ENCODE measurements at places on chromosomes 13 and 19.

GRCh38 chr13:28685892-28686291 lies 27.0 kb downstream of the POMP start:
- no peak for DNase-seq

DNA sequence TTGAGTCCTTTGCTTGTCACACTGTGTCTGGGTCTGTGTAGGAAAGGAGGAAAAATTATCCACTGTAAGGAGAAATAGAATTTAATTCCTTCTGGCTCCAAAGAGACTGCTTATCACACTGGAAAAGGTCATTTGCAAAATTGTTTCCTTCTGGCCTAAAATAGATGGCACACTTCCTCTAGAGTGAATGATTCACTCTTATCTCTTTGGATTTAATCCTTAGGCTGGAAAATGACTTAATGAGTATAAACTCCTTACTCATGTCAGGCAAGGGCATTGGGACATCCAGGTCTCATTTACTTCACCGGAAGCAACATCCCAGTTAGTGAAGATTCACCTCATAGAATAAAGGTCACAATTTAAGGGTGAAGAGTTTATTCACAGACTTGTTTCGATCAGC lies 293.6 kb downstream of the OXGR1 start:
- DNase-seq: no peak

DNA sequence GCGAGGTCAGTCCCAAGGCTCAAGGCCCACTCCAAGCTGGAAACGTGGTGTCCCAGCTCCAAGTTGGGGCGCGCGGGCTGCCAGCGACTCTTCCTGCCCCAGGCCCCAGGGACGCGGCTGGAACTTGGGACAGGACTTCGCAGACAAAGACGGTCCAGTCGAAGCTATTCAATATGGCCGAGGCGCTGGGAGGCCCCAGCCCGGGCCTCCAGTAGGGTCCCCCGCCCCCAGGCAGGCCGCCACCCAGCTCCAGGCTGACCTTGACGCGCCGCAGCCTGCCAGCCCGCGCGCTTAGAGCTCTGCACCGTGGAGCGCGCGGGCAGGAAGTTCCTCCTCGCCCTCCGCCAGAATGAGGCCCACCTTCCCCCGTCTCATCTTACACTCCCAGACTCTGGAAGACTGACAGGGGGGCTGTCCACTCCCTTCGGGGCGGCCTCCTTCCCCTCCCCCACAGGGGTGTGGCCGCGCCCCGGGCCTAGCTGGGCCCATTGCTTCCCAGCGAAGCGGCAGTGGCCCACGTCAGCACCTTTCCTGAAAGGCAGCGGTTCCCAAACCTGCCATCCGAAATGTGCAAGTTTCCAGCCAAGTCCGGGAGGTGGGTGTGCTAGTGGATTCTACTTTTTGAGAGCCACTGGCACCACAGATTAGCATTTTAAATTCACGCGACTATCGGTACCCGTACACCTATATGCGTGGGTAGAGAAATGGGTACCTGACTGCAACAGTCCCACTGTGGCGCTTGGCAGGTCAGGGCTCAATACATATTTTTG lies at the start of gene CCDC8:
Gene CCDC8, minus strand, starts transcription at position 303 of the 770 bp plus-strand sequence. CDS start 754 bp downstream, outside the sequence.
- peak; percentile 95 for DNase-seq

- no peak for DNase-seq
Measured at GRCh38 chr13:48297131-48297786, 6.3 kb upstream of the RB1 start.

DNA sequence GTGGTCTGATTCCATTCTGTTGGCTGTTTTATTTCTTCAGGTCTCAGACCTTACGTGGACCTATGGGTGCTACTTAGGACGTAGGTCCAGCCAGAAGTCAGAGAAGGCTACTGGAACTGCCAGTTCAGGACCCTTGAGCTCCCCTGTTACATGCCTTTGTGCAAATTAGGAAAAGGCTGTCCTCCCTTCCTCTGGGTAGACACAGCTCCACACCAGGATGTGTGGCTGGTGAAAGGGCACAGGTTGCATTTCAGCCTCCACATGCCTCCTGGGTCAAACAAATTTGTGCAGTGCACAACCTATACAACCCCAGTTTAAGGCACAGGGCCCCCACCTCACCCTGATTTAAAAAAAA lies 43.9 kb upstream of the MAP3K10 start:
- no peak for DNase-seq

DNA sequence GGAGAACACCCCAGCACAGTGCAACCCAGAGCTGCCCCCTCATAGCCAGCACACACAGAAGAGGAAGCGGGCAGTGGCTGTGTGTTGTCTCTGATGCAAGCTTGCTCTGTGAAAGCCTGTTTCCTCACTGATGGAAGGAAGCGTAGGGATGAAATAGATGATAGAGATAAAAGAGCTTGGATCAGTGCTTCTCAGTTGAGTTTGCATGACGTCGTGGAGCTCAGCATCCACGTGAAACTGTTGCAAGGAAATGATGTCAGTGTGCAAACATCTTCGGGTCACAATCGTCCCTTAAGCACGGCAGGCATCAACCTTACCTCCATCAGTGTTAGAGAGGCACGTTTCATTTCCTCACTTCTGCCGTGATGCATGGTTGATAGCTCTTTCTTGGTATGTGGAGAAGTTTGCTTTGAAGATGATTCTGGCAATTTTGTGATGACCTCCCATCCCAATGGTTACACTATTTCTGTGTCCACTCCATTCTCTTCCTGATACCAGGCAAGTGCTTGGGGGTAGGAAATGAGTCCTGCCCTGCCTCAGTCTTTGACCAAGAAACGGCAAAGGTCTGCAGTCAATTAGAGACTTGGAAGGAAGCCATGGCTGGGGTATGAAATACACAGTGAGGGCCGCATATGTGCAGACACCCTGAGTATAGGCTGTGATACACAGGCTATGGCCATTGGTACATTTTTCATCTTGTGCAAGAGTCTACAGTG lies 183.0 kb downstream of the ZNF536 start:
- no peak for DNase-seq

GRCh38 chr13:39870197-39870747 lies 214.8 kb downstream of the COG6 start:
- DNase-seq: no peak

GRCh38 chr13:97493456-97493855 lies 59.5 kb downstream of the RAP2A start:
- no peak for DNase-seq

DNA sequence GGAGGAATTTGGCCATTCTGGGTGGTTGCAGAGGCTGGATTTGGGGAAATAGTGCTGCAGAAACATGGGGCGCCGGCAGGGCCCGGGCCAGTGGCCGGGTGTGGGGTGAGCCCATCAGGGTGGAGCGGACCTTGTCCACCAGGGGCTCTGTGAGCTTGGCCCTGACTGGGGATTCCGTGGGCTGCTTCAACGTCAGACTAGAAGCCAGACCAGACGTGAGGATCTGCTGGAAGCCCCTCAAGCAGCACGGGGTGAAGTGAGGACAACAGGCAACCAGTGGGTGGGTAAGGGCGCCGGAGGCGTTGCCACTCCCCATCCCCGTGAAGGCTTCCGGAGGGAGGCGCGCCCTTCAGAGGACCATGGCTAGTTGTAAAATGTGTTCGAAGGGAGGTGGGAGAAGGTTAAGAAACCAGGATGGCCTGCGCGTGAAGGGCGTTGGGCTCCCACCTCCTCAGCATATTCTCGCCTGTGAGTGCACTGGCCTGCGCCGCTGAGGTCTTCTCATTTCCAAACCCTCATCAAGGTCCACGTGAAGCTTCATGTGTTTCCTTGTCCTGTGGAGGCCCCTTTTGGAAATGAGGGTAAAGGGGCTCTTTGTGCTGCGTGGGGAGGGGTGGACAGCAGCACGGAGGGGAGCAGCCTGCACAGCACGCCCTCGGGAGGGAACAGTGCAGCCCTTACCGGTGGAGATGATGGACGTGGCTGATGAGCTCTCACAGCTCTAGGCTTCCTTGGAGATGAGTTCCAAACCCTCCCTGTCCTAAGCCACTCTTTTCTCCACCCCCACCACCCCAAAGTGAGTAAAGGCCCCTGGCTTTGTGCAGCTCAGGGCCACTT lies 8.3 kb downstream of the TEX29 start:
- no peak for DNase-seq

DNA sequence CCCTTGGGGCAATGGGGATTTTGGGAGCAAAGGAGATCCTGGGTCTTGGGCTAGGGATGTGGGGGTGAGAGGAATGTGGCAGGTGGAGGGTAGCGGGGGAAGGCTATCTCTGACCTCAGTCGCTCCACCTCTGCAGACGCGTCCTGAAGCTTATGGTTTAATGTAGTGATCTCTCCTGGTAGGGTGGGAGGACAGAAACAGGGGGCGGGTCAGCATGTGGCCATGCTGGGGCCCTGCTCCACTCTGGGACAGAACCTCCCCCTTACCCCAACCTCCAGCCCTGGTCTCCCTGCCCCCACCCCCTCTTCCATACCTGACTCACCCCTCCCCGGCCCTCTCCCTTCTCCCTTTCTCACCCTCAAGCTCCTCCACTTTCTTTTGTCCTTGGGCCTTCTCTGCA lies 1.4 kb downstream of the BST2 start:
- no peak for DNase-seq

DNA sequence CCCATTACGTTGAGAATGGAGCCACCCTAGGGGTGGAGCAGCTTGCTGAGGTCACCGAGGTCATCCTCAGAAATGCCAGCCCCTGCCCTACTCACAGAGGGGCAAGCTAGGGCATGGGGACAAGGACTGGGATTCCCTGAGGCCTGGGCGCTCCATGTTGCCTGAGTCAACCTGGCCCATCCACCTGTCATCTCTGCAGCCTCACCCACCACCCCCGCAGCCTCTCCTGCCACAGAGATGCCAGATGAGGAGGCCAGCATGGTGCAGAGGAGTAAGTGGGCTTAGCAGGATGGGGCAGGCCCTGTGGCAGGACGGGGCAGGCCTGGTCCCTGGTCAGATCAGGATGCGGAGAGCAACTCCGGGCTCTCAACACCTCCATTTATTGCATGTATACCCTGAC lies 9.5 kb downstream of the NKPD1 start:
- DNase-seq: no peak

DNA sequence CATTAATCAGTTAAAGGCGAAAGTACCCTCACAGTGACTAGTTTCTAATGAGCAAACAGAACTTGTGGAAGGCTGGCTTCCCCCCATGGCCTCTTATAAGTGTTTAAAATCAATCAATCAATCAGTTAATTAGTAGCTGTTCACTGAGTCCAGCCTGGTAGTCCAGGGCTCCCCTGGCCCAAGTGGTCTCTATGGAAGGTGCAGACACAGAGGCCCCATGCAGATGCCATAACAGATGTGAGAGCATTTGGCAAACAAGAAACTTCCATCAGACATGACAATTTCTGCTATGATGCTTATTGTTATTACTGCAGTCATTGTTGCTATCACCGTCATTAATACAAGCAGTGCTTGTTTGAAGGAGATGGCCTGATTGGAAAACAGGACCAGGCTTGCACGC lies 179.0 kb upstream of the TSHZ3 start:
- no peak for DNase-seq

DNA sequence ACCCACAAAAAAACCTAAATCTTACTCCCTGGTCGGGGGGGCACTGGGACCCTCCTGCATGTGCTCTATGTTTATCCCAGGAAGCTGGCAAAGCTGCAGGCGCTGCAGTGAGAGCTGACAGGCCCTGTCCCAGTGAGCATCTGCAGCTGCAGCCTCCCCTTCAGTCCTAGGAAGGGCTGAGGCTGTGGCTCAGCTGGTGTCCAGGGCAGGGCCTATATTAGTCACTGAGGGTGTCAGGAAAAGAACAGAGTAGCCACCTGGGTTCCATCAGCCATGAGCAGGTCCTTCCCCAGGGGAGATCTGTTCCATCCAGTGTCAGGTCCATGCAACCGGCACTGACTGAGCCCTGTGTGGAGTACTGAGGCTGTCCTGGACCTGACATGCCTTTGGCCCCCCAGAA lies 120.5 kb downstream of the TNFRSF19 start:
- no peak for DNase-seq

DNA sequence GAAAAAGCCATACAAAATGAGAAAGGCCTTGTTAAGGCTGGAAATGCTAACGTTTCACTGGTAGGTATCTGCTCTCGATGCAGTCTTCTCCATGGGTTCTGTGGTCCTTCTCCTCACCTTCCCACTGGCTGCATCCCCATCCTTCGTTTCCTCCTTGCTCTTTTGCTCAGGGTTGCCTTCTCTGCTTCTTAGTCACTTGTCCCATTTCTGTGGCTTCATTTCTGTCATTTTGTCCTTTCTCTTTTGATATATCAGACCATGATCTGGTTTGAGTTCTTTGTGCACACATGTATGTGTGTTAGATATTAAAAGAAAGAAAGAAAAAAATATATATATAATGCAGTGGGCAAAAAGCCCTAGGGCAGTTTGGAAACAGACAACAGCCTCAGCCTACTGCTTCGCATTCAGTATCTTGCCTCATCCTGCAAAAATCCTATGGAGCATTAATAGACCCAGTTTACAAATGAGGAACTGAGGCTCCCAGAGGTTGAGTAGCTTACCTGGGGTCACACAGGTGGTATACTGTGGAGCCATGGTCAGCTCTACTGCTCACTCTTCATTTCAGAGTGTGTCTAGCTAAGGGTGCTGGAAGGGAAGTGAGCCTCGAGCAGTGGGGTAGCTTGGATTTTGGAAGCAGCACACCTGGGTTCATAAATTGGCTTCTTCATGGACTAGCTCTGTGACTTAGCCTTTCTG lies 57.6 kb upstream of the MEDAG start:
- no peak for DNase-seq

- no peak for DNase-seq
Measured at GRCh38 chr13:24931450-24932251, 164.3 kb upstream of the PABPC3 start.

DNA sequence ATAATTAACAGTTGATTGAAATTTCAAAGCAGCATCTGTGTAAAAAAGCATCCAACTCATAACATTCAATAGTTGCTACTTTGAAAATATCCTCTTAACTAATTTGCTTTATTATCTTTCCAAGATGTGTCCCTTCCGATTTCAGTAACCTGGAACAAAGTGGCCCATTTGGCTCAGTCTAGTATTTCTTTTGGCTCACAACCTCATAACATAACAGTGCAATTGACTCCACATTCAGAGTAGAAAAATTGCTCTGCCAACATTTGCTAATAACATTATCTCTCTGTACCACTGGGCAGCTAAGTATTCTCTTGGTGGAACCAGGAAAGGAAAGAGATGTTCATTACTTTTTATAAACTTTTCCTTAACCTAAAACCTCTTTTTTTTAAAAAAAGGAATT lies 571.1 kb upstream of the ARGLU1 start:
- DNase-seq: no peak

GRCh38 chr19:33832633-33833032 lies 36.0 kb downstream of the KCTD15 start:
- DNase-seq: no peak

- DNase-seq: no peak
Measured at GRCh38 chr13:31199527-31199848, 287 bp upstream of the B3GLCT start.

GRCh38 chr13:97254816-97255215 lies 32.7 kb downstream of the MBNL2 start:
- DNase-seq: no peak

- DNase-seq: no peak
Measured at GRCh38 chr13:102688306-102688973, 6.4 kb downstream of the METTL21C start.

Measured in fibroblast of the conjunctiva (primary cell).